Spleen (tissue), 13 donors: ENCODE measurements at places on chromosomes 1 and 21. TPM values are rescaled to one million over a fixed set of nuclear protein-coding genes. Genes with fewer than 3 reads are reported as not detected.

GRCh38 chr1:23159963-23160877, 8.4 kb downstream of the LUZP1 start:
- no peak for DNase-seq

GRCh38 chr1:94633051-94633450, 91.5 kb upstream of the F3 start:
- DNase-seq: no peak

Gene NID1
- polyA plus RNA-seq: 13.3 TPM

Gene OR10Z1
- not detected for polyA plus RNA-seq
